ENCODE measurements at places on chromosomes 5 and 9.

DNA sequence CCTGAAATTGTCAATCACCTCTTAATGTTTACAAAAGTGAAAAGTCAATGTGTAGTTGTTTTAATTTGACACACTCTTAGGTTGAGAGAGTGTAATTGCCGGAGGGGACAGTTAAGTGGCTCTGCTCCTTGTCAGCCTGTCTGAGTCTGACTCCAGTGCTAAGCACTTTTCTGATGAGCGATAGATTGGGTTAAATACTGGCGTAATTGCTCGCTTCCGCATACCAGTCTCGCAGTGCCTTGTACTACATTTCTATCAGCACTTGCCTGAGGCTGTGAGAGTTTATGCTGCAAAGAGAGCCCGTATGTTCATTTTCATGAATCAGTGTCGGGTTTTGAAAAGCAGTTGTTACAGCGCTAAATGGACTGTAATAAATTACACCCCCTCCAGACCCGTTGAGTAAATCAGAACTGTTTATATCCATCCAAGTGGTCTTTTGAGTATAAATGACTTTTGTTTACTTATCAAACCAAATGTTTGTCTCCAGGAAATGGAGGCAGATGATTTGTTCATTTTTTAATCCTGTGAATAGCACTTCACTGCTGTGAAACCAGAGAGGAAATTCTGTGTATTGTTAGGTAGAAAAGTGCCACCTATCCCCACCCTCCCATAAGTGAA is 41.0 kb upstream of the DMRT3 start:
- DNase-seq, result no peak

- peak; percentile 55 for DNase-seq
These were observed 231.7 kb downstream of the ARHGAP26 start for GRCh38 chr5:143001764-143002351.

GRCh38 chr9:38227061-38227540 is 158.1 kb upstream of the SHB start:
- DNase-seq, result peak; percentile 57

DNA sequence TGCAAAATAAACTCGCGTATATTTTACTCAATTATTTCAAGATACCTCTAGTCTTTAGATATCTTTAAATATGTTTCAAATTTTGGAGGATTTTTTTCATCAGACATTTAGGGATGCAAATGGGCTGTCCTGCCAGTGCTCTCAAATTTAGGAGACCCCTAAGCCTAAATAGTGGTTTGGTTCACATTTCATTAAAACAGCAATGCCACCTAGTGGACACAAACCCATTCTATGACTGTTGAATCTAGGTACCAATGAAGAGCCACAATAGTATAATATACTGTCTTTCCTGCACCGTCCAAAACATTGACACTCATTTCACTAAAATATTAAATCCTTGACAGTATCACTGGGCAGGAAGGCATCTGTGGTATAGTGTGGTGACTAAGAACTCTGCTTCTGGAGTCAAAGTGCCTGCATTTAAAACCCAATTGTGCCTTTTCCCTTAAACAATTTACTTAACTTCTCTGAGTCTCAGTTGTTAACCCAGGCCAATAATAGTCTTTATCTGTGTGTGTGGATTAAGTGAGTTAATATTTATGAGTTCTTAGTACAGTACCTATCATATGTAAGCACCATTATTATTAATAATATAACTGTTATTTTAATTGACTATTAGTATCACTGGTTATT is 148.0 kb downstream of the RORB start:
- DNase-seq, result peak; percentile 4

DNA sequence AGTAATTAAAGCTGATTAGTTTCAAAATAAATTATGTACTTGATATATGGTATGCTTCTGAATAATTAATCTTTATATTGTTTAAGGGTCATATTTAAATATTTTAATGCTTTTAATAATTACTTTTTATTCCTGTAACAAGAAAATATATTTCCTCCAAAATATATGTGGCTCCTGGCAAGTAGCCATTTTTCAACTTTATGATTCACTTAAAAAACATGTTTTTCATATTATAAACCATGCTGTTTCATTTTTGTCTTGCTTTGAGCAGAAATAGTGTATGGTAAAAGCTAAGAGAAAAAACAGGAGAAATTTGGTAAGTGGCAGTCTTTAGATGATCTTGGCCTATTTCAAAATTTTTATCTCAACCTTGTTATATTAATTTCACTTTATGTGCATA is 14.6 kb downstream of the SPATA9 start:
- DNase-seq, result no peak

DNA sequence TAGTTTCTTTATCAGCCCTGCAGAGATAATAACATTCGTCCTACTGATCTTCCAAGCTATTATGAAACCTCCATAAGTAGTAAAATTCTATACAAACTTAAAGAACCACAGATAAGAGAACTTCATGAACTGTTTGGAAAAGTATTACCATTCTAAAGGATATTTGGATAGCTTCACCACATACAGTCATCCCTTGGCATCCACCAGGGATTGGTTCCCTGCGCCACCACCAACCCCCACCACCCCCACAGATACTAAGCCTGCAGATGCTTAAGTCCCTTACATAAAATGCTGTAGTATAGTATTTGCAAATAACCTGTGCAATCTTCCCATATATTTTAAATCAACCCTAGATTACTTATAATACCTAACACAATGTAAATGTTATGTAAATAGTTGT is 61.4 kb upstream of the SHISAL2B start:
- DNase-seq, result no peak

GRCh38 chr5:42949348-42950115 is 90.6 kb downstream of the ANXA2R start:
- peak; percentile 78 for DNase-seq

DNA sequence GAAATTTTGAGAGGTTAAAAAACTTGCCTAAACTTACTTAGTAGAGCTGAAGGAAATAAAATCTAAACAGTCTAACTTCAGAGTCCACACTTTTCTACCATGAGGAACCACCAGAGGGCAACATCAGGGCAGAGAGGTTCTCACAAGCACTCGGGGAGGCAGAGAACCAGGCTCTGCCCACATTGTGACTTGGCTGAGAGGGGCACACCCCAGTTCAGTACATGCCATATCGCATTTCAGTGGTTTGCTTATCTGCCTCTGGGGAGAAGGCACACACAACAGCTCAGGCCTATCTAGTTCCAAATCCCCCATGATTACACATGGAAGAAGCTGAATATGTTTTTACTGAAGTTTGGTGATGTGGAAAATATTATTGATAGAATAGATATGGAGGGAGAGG is 49.2 kb downstream of the EQTN start:
- DNase-seq, result peak; percentile 19

- DNase-seq, result no peak
These were observed 286.7 kb downstream of the NFIB start for GRCh38 chr9:14027116-14027800.

DNA sequence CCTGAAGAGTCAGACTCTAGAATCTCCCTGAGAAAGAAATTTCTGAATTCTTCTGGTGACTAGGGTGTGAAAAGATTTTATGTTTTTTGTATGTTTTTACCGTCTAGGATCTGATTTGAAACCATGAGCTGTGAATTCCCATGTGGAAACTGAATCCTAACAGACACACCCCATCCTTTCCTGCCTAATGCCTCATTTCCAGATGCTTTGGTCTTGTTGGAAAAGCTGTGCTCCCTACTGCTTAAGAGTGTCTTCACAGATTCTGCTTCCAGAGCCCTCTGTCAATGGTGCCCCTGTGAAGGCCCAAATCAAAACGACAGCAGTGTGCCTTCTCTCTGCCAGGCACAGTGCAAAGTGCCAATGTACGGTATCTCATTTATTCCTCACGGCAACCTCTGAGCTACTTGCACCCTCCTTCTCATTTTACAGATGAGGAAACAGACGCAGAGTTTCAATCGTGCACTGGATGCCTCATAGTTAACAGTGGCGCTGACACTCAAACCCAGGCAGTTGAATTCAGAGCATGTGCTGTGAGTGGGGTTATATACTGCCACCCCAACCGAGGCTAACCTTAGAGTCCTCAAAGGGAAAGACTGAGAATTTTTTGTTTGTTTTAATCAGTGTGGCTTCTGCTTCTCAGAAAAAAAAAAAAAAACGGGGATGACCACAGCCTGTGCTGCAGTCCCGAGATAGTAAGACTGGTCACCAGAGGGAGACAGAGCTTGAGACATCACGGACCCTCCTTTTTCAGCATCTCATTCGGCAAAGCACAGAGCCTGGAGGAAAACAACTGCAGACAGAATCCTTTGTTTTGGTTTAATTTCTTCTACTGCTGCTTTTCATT is 188.4 kb downstream of the SNCAIP start:
- DNase-seq, result peak; percentile 19

GRCh38 chr9:8890695-8891094 is 1091.1 kb upstream of the DMAC1 start:
- no peak for DNase-seq

DNA sequence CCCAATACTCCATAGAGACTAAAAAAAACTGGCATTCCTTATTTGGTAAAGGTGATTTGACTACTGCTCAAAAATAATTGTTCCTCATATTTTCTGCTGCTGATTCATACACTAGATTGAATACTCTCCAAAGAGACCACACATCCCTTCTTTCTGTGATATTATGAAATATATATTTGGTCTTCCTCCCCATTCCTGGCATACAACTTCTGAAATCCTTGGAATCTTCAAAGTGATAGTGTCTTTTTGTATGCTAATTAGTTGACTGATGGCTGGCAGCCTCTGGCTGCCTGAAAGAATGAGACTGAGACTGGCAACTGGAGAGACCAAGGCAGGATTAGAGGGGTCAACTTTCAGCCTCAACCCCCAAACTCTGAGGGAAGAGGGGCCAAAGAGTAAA is 348.0 kb upstream of the RFX3 start:
- no peak for DNase-seq

GRCh38 chr9:2053883-2054845 is 39.0 kb downstream of the SMARCA2 start:
- DNase-seq, result peak; percentile 28

- DNase-seq, result no peak
These were observed 4.8 kb downstream of the ZBED3 start for GRCh38 chr5:77082280-77082679.

DNA sequence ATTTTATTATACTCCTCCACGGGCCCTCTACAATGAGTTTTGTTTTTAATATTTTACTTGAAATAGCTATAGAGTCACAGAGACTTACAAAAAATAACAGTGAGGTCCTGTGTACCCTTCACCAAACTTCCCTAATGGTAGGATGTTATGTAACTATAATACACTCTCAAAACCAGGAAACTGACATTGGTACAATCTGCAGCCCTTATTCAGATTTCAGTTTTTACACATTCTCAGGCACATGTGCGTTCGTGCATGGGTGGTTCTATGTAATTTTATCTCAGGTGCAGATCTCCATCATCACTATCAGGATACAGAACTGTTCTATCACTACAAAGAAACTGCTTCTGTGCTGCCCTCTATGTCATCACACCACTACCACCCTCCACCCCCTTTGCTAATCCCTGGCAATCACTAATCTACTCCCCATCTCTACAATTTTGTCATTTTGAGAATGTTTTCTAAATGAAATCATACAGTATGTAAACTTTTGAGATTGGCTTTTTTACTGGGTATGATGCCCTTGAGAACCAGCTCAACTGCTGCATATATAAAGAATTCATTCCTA is 16.4 kb downstream of the RAB14 start:
- DNase-seq, result peak; percentile 15

DNA sequence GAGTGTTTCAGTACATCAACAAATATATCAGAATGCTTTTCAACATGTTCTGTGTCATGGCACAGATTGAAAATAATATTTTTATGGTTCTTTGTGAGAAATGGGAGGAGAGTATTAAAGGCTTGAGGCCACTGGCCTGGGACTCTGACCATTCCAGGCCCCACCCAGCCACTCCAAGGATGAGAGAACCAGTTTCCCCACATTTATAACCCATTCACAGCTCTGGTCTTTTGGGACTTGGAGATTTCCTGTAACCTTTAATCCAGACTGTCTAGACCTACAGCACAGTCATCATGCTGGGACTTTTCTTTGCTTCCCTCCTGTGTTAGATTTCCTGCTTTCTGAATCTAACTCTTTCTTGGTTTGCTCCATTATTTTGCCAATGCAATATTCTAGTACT is 389.6 kb downstream of the KIAA0825 start:
- no peak for DNase-seq

DNA sequence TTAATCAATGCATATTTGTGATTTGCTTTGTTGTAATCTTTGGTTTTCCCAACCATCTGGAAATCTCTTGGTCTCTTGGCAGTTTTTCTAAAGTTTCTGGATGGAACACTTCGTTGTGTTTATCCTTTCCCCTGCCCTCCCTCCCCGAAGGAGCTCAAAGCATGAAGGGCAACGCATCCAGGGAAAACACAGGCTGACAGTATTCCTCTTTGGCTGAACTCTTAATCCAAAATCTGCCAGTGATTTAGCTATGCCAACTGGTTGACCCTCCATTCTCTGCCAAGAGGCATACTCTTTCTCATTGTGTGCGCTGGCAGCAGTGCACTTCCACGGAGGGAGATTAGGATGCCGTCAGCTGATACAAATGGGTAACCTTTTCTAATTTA is 20.5 kb downstream of the ZBTB34 start:
- DNase-seq, result no peak

GRCh38 chr5:137649228-137649935 is 86.5 kb downstream of the KLHL3 start:
- DNase-seq, result no peak

DNA sequence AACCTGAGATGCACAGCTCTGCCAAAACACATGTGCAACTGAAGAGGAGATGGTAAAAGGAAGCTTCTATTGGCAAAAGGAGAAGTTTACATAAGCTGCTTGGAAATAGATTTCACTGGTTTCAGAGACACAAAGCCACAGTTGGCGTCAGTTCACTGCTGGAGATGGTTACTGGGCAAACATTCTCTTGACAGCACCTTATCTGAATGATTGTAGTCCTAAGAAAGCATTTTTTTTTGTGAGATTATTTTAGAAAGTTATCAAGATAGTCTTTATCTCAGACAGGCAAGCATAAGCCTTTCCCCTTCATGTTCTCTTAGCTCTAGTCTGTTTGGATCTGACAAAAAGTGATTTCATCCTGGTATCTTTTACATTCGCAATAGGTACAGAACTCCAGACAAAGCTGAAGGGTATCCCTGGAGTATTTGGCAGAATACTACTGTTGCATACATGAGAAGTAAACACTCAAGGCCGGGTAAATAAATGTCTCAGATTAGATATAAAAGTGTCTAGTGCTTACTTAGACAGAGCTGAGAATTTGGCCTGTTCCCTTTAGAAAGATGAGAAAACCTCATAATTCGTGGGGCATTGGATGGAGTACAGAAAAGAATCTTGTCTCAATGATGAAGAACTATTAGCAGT is 1668.0 kb upstream of the NUDT12 start:
- no peak for DNase-seq

DNA sequence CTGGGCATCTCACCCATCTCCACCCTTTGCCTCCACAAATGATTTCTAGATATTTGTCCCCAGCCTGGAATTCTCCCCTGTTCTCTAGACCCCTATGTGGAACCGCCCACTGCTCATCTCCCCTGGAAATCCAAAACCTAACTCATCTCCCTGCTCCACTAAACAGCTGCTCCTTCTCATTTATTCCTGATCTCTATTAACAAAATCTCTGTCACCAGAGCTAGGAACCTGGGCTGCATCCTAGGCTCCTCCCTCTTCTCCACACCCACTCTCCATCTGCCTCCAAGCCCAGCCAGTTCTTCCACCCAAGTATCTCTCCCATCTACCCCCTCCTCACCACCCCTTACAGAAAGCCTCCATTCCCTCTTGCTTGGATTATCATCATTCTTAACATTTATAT is 24.0 kb upstream of the SYNPO start:
- DNase-seq, result no peak

GRCh38 chr9:110980261-110980660 is 58.0 kb downstream of the LPAR1 start:
- DNase-seq, result no peak
